ENCODE measurements at places on chromosomes 7 and 10.

GRCh38 chr10:124143721-124144120, 50.3 kb upstream of the CHST15 start:
- no peak for DNase-seq

DNA sequence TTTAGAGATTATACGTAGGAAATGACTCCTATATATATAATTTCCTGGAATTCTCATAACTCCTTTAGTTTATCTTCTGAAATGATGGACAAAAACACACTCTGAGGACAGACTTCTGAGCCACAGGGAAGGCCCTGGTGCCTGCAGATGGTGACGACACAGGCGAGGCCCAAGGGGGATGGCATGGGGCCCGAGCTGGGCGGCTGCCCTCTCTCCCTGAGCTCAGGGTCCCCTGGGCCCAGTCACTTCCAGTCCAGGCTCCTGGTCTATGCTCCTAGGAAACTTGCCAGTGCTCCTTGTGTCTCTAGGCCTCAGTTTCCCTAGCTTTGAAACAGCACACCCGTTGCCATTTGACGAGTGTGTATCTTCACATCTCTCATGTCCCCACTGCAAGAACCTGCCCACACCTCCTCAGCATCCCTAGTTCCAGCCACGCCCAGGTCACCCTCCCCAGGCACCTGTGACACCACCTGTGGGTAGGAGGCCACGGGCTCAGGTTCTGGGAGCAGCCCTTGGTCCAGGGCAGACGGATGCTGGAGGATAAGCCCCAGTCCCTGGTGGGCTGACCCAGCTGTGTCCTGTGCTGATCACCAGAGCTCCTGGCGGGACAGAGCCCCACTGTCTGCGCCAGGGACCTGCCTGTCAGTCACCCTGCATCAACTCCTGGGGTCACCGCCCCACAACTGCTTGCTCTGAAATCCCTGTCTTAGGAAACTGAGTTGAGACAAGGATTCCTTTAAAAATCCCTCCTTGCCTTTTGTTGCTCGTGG, 23.4 kb upstream of the SHH start:
- DNase-seq: no peak

GRCh38 chr10:96756111-96756903, 36.0 kb upstream of the PIK3AP1 start:
- DNase-seq: no peak

DNA sequence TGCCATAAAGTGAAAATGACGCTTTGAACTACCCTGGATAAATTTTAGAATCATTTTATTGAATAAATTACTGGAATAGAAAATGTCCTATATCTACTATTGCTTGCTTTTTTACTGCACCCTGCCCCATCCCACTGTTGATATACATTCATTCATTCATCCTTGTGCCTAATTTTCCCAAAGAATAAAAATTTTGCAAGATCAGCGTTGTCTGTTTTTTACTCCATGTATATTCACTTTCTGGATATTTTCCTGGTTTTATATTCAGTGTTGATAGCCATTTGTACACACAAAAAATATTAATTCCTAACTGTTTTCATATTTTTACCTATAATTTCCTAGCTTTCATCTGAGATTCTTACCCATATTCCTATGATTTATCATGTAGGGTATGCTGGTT, 262.9 kb upstream of the MAGI2 start:
- DNase-seq: no peak

GRCh38 chr10:34016576-34016975, 682.1 kb upstream of the NRP1 start:
- no peak for DNase-seq

DNA sequence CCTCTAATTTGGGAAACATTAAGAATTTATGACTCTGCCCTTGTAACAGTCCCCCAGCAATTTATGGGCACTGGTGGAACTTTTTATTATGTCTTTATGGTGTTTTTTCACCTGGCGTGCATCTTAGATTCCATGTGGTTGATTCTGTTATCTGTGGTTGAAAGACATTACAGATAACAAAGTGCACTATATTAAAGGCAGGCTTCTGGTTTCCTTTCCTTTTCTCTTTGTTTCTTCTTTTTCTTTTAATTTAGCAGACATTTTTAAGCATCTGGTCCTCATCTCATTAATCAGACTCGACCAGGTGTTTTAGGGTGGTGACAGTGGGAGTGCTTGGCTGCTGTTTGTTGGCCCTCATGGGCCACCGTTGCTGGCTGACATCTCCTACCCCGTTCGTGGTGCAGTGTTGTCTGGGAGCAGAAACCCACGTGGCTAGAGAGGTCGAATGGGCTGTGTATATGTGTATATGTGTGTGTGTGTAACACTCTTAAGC, 77.4 kb downstream of the LRMDA start:
- DNase-seq: no peak

- no peak for DNase-seq
These were observed 86.5 kb downstream of the DNAJB6 start for GRCh38 chr7:157423348-157423747.

- DNase-seq: no peak
These were observed 80.9 kb upstream of the DYNC1I1 start for GRCh38 chr7:95691464-95691863.

DNA sequence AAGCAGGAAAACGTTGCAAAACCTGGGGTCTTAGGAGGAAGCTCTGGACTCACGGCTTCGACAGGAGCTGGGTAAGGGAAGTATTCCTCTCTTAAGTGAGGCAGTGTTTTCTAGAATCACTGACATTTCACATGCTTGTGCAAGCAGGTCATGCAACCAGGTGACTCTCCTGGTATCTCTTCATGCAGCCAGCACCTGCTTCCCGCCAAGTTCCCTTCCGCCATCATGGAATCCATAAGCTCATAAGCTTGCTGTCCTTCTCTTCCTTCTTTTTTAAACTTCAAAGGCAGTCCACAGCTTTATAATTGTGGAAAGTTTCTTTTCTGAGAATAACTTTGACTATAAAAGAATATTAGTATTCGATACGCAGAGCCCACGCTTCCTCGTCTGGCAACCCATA, 256.1 kb downstream of the TCERG1L start:
- no peak for DNase-seq

DNA sequence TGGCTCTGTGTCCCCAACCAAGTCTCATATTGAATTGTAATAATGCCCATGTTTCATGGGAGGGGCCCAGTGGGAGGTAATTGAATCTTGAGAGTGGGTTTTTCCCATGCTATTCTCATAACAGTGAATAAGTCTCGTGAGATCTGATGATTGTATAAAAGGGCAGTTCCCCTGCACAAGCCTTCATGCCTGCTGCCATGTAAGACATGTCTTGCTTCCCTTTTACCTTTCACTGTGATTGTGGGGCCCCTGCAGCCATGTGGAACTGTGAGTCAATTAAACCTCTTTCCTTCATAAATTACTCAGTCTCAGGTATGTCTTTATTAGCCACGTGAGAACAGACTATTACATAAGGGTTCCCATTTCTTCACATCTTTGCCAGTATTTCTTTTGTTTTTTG, 97.1 kb upstream of the CPXM2 start:
- DNase-seq: no peak

DNA sequence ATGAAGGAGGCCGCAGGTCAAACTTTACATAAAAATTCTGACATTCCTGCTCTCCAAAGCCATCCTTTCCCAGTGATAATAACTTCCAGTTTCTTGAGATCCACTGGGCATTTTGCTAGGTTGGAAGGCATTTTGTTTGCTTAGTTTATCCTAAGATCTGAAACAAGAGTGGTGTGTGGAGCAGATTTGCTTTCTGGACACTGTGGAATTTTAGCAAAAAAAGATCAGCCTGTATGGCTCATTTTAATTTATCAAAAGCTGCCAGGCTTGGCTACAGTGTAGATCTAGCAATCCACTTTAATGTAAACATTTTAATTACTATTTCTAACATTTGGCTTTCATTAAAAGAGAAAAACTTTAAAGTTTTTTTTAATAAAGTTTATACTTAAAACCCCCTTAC, 124.8 kb downstream of the SAMD9 start:
- DNase-seq: no peak

GRCh38 chr10:118495499-118495898, 99.9 kb downstream of the PRLHR start:
- DNase-seq: no peak

DNA sequence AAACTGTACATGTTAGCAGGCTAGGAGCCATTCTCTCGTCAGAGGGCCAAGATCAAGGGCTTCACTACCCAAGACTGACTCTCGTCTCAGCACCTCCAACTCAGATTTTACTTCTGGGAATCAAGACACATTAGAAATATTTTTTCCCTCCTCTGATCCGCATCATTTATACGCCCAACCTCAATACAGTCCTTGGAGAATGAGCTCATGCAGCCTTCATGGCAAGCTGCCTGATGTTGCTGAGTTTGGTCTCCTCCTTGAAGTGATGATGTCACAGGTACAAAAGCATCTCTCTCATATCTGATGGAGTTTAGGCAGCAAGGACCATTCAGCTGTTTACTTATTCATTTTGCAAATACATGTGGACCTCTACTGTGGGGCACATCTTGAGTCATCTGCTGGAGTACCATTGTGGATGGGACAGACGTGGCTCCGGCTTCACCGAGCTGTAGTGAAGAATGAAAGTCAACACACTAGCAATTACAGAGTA, 114.0 kb downstream of the BMPER start:
- no peak for DNase-seq

- DNase-seq: no peak
These were observed 508.4 kb downstream of the TFEC start for GRCh38 chr7:115522174-115522573.

- no peak for DNase-seq
These were observed 22.8 kb downstream of the GRID1 start for GRCh38 chr10:86343761-86344160.

DNA sequence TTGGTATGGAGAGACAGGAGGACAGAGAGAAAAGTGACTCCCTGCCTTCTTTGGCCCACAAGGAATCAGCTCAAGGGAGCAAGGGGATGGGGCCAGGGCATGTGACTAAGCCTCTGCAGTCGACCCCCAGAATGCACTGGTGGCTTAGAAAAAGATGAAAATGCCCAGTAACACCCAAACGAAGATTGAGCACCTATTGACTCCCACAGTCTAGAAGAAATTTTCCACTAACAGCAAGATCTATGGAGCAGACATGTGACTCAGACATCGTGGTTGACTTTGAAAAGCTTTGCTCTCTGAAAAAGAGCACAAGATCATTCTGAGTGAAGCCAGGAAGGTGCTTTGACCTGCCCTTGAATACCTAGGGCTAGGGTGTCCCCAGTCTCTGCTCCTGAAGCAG, 586.0 kb downstream of the CALN1 start:
- no peak for DNase-seq

DNA sequence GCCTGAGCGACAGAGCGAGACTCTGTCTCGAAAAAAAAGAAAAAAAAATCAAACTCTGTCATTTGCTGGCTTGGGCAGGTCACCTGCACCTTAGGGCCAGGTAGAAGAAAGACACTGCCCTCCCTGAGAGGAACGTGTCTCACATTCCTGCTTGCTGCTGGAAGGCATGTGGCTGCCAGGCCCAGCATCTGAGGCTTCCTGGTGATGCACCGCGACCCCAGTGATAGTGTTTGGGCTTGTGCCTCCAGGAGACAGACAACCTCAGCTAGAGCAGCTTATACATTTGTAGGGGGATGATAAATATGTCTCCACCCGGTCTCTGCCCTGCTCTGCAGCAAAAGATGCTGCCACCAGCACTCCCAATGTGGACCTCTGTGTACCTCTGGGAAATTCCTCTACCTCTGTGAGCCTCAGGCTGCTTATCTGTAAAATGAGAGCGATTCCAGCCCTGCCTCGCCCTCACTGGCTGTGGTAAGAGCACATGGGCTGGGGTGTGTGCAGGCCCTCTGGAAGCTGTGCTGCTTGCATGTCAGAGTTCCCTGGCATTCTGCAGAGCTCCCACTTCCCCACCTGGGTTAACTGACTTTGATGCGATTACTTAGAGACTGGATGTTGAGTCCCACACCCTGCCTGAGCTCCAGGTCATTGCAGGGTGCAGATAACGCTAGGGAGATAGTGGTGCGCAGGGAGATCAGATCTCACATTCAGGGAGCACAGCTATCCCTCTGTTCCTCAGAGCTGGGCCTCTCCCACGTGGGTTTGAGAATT, 19.9 kb downstream of the SLC29A3 start:
- no peak for DNase-seq

- no peak for DNase-seq
These were observed 9.2 kb downstream of the AQP1 start for GRCh38 chr7:30920584-30921539.

- no peak for DNase-seq
These were observed 17.6 kb downstream of the SFTPA2 start for GRCh38 chr10:79542626-79543025.

GRCh38 chr10:128077155-128077875, 48.9 kb downstream of the MKI67 start:
- DNase-seq: no peak

GRCh38 chr7:95269640-95270039, 54.7 kb downstream of the PON1 start:
- DNase-seq: no peak

DNA sequence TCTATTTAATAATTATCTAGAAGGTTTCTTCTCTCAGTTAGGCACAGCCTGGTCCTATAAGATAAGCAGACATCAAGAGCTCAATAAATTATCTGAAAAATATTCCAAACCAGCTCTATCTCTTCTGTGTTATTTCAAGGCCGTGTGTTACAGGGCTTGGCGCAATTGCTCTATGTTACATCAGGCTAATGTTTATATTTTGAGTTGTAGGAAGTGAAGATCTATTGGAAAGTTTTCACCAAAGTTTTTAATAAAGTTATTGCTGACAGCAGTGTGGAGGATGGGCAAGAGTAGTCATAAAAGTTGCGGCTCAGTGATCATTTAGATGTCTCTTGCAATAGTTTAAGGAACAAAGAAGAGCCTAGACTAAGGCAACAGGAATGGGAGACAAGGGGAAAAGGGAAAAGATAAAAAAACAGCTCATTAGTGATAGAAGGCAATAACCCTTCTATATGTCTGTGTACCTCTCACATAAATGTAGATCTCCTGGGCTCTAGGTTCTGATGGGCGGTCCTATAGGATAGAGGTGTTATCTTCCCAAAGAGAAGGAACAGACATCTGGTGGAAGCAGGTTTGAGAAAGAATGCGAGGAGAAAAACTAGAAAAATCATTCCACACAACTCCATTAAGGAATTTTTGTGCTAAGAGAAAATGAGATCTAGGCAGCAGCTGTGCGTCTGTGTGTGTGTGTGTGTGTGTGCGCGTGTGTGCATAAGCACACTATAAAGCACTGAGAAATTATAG, 5.9 kb upstream of the ANKRD7 start:
- DNase-seq: no peak

GRCh38 chr10:91756286-91756685, 41.9 kb upstream of the TNKS2 start:
- DNase-seq: no peak

GRCh38 chr10:128929131-128929530, 537.9 kb upstream of the MGMT start:
- DNase-seq: no peak

- no peak for DNase-seq
These were observed 496.4 kb downstream of the KIF20B start for GRCh38 chr10:90197766-90198165.

GRCh38 chr7:73681031-73681430, 2.2 kb downstream of the DNAJC30 start:
- no peak for DNase-seq

- DNase-seq: no peak
These were observed 341.5 kb upstream of the ZMIZ1 start for GRCh38 chr10:78727251-78727650.

Measured in stimulated activated effector memory CD8-positive, alpha-beta T cell treated with anti-CD3 and anti-CD28 coated beads, Interleukin-12 subunit alpha, Interleukin-12 subunit beta, amount 100 ng/mL, for 72 hours (primary cell).